ENCODE measurements at places on chromosomes 2 and 18. TPM values are rescaled to one million over a fixed set of nuclear protein-coding genes. Genes with fewer than 3 reads are reported as not detected.

- H3K4me1 ChIP-seq: peaks cover 8% of the 10 kb centered on the region
- H3K27me3 ChIP-seq: no peaks in the 10 kb centered on the region
- H3K4me3 ChIP-seq: no peak overlapping the region
Measured at GRCh38 chr2:46018773-46019591, 278.2 kb upstream of the EPAS1 start.

- H3K4me3 ChIP-seq: no peak overlapping the region
- no peaks in the 10 kb centered on the region for H3K4me1 ChIP-seq
- no peak for DNase-seq
- H3K36me3 ChIP-seq: no peaks in the 10 kb centered on the region
- H3K27me3 ChIP-seq: no peaks in the 10 kb centered on the region
Measured at GRCh38 chr2:55932843-55933242, 9.3 kb upstream of the EFEMP1 start.

LRRC30 gene
- not detected for polyA plus RNA-seq

IL36RN gene
- not detected for polyA plus RNA-seq

GRCh38 chr18:23059541-23060465 is 75.5 kb upstream of the CABLES1 start:
- DNase-seq: no peak
- no peak overlapping the region for H3K4me3 ChIP-seq
- H3K27me3 ChIP-seq: no peaks in the 10 kb centered on the region
- no peaks in the 10 kb centered on the region for H3K4me1 ChIP-seq
- no peak overlapping the region for H3K27ac ChIP-seq

DNA sequence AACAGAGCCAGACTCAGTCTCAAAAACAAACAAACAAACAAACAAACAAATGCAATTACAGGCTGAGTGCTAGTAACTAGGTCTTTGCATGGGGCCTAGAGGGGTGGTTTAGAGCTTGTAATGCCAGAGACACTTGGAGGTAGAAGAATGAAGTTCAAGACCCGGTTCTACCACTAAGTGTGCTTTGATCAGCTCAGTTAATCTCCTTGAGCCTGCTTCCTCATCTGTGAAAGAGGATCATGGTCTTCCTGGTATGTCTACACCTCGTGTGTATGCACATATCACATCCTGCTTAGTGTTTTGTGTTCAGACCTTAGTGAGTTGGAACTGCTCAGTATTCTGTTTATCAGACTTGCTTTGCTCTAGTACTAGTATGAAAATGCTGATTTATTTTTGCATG is 4.8 kb upstream of the ATP6V1C2 start:
- no peak overlapping the region for H3K4me3 ChIP-seq
- H3K27me3 ChIP-seq: peaks cover 19% of the 10 kb centered on the region
- no peak overlapping the region for H3K27ac ChIP-seq
- H3K36me3 ChIP-seq: no peaks in the 10 kb centered on the region
- no peak for DNase-seq

Measured in SK-N-SH (cell line).